Kidney (tissue), 22 donors: ENCODE measurements at places on chromosomes 1 and 21.

GRCh38 chr1:61979729-61980128 is 214.9 kb upstream of the L1TD1 start:
- no peak for DNase-seq

DNA sequence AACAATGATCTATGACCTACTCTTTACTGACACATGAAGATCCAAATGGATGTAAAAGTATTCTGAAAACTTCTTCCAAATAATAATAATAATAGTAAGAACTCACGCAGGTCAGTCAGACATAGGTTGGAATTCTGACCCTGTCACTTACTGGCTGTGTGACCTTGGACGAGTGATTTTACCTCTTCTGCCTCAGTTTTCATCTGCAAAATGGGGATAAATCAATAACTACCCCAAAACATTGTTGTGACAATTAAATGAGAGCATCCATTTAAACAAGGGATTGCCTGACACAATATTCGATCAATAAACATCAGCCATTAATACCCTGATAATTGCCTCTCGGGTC is 556 bp downstream of the MECR start:
- DNase-seq: no peak

DNA sequence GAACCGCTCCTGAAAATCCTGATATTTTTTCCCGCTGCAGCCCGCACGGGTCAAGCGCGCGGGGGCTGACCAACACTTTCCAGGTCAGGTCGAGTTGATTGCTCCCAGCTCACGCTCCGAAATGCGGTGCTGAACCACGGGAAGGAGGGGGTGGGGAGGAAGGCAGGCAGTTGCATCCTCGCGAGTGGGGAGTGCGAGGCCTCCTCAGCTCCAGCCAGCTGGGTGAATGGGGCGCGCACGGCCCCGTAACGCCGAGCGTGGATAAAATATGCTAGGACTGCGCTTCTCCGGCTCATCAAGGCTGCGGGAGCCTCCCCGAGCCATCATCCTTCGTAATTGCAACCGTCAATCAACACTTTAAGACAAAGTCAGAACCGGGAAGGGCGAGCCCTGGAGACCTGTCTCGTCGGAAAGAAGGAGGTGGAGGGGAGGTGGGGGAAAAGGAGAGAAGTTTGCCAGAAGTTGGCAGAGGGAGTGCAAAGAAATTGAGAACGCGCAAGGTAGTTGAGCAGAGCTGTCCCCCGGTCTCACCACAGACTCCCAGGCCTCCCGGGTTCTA is 8.0 kb downstream of the NR5A2 start:
- no peak for DNase-seq

- DNase-seq: no peak
These were observed 37.9 kb downstream of the WDR3 start for GRCh38 chr1:117967477-117967876.

GRCh38 chr1:53066891-53067738 is 5.1 kb downstream of the PODN start:
- DNase-seq: no peak

GRCh38 chr1:203268901-203269653 is 36.2 kb upstream of the BTG2 start:
- DNase-seq: peak; percentile 61

DNA sequence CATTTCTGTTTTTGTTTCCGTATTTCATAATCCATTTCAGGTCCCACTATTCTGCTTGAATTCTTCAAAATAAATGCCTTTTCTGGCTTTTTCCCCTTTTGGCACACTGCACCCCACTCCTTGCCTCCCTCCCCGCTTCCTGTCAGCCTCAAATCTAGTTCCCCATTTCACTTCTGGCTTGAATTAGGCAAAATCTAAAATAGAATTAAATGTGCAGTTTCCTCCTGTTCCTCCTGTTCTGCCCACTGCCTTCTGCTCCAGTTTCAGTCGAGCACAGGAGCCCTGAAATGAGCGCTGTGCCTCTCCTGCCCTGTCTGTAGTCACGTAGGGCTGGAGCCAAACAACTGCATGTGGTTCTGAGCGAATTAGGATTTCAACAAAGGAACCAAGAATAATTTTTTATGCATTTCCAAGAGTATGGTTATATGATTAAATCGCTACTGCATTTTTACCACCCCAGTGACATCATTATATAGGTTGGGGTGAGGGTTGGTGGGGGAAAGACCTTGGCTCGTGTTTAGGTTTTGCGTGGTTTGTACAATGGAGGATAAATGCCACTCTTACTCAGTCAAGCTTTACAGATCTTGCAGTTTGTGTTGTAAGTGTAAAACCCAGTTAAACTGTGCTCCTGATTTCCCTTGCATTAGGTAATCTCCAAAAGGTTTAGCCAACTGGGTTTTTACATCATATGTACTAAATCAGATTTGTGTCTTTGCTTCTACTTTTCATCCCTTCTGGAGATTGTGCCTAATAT is 114.9 kb downstream of the VPS13D start:
- DNase-seq: no peak

GRCh38 chr1:218930472-218931241 is 243.0 kb upstream of the LYPLAL1 start:
- DNase-seq: peak; percentile 16

DNA sequence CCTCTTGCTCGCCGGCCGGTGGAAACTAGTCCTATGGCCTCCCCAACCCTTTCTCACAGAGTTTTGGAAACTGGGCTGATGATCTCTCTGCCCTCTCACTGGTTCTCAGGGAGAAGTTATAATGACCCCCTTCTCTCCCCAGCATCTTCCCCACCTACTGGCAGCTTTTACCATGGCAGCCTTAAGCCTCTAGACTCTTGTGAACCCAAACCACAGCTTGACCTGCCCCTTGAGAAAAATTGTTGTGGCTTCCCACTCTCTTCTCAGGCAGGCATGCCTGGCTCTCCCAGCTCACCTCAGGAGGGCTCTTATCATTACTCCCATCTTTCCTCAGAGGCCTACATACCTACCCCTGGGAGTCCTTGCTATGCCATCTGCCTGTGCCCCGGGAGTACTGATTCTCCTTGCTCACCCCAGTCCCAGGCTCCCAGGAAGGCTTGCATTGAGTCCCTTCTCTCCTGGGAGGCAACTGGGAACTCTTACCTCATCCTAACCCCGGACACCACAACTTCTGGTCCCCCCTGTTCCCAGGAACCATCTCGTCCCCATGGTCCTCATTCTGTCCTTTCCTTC is 1.6 kb downstream of the NSUN4 start:
- no peak for DNase-seq

- DNase-seq: no peak
These were observed 20.8 kb downstream of the HYI start for GRCh38 chr1:43432907-43433306.

GRCh38 chr1:209840611-209841010 is 12.8 kb downstream of the UTP25 start:
- no peak for DNase-seq

DNA sequence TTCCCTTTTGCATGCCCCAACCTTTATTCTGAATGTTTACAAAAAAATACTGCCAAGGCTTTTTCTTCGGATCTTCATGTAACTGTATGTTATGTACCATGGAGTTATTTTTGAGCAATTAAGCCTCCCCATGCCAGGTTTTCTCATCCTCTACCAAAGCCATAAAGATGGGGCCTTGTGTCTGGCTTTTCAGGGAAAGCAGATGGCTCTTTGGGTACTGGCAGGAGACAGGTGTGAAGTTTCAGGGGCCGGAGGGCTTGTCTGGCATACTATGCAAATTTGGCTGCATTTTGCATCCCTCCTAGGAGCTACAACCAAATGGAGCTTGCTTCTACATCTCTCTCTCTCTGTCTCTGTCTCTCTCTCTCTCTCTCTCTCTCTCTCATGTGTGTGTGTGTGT is 28.1 kb upstream of the PLXNA2 start:
- DNase-seq: no peak

GRCh38 chr1:23889074-23889473 is 21.0 kb upstream of the FUCA1 start:
- DNase-seq: no peak

GRCh38 chr1:201761178-201761577 is 67.8 kb upstream of the IPO9 start:
- no peak for DNase-seq

GRCh38 chr1:197152662-197153061 is 6.2 kb upstream of the ASPM start:
- no peak for DNase-seq

DNA sequence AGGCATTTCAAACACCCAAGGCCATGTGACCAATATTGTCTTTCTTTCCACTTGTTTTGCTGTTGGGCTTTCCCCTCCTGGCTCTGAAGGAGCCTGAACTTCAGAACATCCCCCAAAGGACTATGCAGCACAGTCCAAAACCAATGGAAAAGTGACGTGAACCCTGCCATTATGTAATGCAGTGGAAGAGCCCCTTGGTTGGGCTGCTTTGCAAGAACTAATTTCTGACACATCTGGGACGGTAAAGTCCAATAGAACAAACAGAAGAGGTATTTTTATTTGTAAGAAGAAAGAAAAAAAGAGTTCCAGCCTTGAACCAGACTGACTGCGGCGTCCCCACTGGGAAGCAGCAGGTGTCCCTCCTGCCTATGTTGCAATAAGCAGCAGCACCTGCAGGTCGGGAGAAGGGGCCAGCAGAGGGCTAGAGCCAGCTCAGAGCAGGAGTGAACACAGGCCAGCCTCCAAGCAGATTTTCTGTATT is 116.7 kb downstream of the CDC7 start:
- DNase-seq: no peak

DNA sequence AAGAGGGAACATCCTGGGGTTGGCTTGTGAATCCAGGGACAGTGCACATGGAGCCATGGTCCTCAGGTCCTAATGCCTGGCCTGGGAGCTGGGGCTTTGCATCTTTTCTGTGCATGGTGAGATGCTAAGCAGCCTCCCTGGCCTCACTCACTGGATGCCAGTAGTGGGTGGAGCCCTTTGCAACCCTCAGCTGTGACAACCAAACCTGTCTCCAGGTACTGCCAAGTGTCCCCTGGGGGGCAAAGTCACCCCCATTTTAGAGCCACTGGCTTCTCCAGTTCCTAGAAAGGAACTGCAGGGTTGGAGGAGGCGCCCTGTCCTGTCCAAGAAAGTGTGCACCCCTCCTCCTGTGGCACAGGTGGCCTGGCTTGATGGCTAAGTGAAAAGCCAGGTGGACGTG is 44.6 kb upstream of the GRIK3 start:
- no peak for DNase-seq

DNA sequence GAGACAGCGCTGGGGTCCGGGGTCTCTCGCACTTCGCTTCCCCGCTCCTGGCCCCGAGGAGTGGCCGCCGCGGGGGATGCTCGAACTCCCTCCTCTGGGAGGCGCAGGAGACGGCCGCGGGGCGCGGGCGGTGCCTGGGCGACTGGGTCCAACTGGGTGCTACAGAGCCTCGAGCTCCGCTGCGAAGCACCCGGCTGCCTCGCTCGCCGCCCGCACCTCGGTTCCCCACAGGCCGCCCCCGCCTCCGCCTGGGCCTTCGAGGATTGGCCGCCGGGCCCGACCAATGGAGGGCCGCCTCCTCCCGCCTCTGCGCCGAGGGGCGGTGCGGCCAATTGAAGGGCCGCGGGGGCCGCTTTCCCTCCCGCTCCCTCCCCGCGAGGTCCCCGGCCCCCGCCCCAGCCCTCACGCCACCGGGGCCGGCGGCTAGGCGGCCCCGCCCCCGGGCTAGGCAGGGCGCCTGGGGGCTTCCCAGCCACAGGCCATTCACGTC is at the start of gene CNN3:
CNN3 (minus strand) TSS at position 196 of the 490 bp plus-strand sequence. CDS start 216 bp downstream, outside the sequence.
- DNase-seq: peak; percentile 96

GRCh38 chr1:67149179-67149770 is 14.5 kb upstream of the C1orf141 start:
- peak; percentile 70 for DNase-seq

DNA sequence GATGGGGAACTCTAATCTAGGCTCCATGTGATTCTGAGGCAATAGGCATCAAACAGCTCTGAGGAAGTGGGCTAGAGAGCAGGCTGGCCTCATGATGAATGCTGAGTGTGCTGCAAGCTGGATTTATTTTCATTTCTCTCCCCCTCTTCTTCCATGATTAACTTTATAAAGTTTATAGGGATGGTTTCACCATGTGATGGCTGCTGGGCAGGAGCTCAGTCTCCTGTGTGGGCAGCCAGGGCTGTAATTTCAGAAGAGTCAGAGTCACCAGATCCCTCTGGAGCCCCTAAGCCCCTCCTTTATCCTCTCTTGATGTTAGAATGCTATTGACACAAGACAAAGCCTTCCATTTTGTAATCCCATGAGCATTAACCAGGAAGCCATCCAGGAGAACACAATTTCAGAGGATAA is 143.6 kb downstream of the CNIH3 start:
- DNase-seq: no peak

GRCh38 chr1:9296850-9297249 is 4.2 kb downstream of the SPSB1 start:
- DNase-seq: no peak

- DNase-seq: peak; percentile 61
These were observed 110.0 kb downstream of the ASTN1 start for GRCh38 chr1:177054542-177054941.

- no peak for DNase-seq
These were observed 36.4 kb upstream of the CLDN14 start for GRCh38 chr21:36516281-36516680.

DNA sequence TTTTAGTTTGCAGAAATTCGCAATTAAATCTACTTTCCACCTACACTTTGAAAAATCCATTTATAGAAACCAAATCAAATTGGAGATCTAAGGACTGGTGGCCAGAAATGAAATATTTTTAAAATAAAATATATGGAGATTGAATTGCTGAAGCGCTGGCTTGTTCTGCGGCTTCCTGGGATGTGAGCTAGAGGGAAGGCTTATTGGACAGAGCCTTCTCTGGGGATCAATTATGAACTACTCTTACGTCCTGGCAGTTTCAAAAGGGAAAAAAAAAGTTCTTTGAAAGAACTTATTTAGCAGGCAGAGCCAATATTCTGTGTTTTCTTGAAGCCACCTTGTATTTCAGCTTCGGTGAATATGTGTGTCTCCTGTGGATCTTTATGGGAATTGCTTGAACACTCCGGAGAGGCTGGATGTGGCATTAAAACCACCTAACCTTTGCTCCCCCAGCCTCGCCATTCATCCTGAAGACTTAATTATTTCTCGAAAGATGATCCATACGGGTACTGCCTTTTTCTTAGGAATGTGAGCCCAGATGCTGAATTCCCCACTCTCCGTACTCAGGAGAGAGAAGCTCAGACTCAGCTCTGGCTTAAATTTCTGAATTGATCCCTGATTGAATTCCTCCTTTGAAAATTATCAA is 478.9 kb upstream of the VAMP3 start:
- DNase-seq: no peak

DNA sequence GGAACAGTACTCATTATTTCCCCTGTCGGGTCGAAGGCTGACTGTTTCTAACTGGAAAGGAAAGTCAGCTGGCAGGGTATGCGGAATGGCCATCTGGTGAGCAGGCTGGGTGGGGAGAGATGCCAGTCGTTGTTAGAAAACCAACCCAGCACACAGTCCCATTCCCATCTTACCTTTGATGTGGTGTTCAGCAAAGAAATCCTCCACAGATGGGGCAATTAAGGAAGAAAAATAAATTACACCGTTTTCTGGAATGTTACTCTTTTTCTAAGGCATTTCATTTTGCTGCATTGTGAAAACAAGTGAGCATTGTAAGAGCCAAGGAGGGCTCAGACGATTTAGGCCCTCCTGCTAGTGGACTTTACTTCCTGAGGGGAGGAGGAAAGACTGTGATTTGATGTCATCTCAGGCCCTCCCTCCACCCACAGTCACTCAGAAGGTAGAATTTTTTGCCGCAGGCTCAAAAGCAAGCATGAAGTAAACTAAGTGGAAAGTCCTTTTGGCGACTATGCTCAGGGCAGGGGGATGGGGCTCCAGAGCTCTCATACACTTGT is at the start of gene SLC16A4:
SLC16A4 (minus strand) TSS at position 335 of the 554 bp plus-strand sequence. CDS start 1,703 bp downstream, outside the sequence.
- peak; percentile 35 for DNase-seq
